ENCODE measurements at places on chromosomes 5 and 9.

DNA sequence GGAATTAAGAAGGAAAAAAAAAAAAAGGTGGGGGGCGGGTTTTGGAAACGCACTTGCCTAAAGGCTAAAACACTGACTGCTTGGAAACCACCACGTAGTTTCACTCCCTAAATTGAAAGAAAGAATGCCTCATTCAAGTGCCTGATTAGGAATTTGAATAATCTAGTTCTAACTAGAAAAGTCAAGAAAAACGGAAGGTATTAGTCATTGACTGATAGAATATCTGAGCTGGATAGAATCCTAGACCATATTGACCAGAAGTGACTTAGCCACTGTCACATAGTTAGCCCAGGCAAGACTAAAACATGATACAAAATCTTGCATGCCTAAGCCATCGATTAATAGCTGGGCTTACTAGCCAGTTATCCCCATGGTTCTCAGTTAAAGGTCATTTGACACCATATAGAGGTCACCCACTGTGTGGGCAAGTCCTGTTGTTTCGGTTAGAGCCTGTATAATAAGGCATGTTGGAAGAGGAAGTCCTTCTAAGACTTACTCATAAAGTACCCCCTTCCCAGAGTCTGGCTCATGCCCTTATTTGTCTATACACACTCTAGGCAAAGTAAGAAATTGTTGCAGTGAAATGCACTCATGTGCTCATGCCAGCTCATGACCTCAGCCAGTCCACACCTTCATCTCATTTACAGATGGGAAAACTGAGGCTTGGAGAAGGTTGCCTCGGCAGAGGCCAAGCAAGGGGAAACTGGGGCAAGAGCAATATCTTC is 40.2 kb downstream of the SH3RF2 start:
- DNase-seq = no peak

DNA sequence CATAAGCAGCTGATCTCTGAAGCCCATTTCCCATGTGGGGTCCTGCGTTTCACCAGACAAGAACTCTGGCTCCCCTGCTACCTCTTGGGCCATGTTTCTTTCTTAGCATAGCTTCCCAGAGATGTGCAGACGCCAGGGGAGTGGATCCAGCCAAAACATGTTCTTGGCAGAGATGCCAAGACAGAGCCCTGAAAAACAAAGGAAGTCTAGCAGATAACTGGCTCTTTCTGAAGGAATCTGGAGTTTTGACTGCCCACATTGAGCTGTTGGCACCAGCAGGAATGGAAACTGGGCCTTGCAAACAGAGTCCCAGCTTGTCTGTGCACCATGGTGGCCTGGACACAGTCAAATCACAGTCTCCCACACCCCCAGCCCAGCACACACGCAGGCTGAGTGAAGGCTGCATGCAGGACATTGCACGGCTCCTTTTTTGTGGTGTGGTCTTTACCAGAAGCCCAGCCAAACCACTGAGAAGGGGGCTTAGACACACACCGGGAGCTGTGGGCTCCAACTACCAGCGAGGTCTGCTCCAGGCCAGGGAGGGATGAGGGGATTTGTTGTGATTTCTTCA is 114.7 kb downstream of the SNX18 start:
- DNase-seq = no peak

GRCh38 chr5:144195448-144195847 is 24.8 kb downstream of the KCTD16 start:
- no peak for DNase-seq

DNA sequence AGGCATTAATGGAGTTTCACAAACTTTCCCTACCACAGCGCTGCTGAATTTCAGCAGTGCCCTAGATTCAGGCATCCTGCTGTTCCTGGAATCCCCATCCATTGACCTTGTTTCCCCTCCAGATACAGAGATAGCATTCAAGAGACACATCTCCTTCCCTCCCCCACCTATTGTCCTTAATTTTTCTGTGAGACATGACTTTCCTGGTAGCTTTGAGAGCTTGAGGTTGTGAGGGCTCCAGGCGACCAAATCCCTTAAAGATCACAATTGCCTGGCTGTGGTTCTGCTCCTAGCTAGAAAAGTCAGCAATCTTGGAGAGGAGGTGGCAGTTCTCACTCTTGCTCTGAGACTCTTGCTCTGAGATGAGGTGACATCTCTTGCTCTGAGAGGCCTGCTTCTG is 48.0 kb downstream of the PRR16 start:
- DNase-seq = no peak

DNA sequence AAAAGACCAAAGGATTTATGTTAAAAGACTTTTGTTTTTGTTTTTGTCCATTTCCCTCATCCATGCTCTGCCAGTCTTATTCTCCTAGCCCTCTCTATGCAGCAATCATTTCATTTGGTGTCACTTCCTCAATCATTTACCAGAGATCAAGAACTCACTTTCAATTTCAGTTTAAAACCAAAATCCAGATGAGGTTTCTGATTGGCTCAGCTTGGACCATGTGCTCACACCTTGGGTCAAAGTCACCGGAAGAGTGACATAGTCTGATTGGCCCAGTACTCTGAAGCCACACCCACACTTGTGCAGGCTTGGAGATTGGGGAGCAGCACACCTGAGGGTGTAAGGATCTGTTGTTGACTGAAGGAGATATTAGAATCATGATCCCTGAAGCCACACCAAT is 79.6 kb downstream of the TLR4 start:
- DNase-seq = peak; percentile 3

DNA sequence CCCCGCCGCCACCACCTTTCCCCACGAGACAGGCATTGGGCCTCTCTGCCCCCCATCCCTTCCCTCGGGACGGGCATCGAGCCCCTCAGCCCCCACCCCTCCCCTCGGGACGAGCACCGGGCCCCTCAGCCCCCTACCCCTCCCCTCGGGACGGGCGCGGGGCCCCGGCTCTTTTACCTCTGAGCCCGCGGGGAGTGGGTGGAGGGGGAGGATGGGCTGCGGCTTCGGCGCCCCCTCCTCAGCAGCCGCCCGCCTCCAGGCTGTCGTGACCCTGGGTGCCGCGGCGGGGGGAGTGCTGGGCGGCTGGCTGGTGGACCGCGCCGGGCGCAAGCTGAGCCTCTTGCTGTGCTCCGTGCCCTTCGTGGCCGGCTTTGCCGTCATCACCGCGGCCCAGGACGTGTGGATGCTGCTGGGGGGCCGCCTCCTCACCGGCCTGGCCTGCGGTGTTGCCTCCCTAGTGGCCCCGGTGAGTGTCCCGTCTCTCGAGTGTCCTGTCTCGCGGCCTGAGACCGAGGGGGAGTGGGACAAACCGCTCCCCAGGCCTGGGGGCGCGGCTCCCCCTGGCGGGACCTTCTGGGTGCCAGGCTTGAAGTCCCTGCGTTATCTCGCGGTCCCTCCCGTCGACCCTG is 791 bp downstream of the SLC2A8 start:
- DNase-seq = no peak

DNA sequence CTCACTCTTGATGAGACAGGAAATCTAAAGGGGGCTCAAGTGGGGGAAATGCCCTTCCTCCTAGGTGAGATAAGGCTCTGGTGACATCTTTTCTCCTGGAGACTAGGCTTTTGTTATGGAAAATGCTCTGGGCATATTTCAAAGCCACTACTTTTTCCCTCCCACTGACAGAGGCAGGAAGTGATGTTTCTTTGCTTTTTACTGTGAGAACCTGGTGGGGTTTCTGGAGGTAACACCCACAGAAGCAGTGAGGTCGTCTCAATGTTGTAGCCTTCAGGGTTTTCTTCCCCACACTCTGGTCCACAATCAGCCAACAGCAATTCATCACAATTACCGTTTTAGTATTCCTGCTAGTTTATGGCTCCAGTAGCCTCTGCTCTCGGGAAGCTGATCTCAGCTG is 41.4 kb upstream of the FAM240B start:
- no peak for DNase-seq

GRCh38 chr9:85523202-85523601 is 218.6 kb downstream of the AGTPBP1 start:
- DNase-seq = no peak

GRCh38 chr5:1185629-1186350 is 15.6 kb upstream of the SLC6A19 start:
- no peak for DNase-seq

DNA sequence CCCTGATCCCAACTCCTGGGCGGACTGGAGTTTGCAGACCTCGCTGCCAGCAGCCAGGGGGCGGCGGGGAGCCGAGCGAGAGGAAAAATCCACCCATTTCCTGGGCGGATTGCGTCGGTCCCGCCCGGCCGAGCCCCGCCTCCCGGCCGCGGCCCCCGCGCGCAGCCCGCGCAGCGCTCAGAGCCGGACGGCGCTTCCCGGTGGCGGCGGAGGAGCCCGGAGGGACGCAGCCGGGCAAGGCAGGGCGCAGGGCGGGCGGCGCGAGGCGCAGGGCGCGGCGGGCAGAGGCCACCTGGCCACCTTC is at the start of gene OLFM1:
Gene OLFM1 (plus strand): TSS at position 180 of the 304 bp plus-strand sequence. CDS start 322 bp downstream, outside the sequence.
- DNase-seq = peak; percentile 63

GRCh38 chr5:109532773-109533364 is 123.1 kb upstream of the PJA2 start:
- DNase-seq = no peak

GRCh38 chr9:69474821-69475220 is 149.8 kb downstream of the ENTREP1 start:
- DNase-seq = no peak

DNA sequence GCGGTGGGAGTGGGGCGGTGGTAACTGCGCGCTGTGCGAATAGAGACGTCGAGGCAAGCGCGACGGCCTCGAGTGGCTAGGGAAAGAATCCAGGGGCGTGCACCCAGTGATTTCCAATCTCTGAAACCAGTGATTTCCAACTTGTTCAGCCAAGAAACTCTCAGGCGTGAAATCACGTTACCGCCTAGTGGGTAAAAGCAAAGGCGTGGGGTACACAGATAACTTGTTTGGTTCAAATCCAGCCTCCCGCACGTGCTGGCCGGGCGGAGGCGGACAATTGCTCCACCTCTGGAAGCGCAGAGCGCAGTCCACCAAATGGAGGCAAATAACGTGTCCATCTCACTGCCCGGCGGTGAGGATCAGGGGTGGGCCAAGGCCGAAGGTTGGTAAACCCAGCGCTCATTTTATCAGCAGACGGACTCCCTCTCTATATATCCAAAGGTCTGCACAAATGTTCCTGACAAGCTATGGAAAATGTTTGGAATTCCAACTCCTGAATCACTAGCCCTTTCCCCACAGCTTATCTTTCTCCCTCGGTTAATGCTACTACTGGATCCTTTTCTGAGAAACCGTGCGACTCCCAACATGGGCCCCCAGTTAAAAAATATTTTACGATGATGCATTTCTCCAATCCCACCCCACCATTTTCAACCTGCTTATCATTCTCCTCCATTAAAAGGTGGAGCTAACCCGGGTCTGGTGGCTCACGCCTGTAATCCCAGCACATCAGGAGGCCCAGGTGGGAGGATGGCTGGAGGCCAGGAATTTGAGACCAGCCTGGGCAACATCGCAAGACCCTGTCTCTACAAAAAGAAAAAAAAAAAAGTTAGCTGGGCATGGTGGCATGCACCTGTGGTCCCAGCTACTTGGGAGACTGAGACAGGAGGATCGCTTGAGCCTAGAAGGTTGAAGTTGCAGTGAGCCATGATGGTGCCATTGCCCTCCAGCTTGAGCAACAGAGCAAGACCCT is 950 bp upstream of the FNBP1 start:
- no peak for DNase-seq
